ENCODE measurements at places on chromosomes 16 and 17.
A peak's percentile ranks its signal among the peaks of the same experiment; 100 is the strongest.

- peaks cover 38% of the 10 kb centered on the region for H3K36me3 ChIP-seq
- no peak overlapping the region for H3K4me3 ChIP-seq
- peaks cover 22% of the 10 kb centered on the region for H3K4me1 ChIP-seq
- H3K27me3 ChIP-seq = no peaks in the 10 kb centered on the region
- no peak for DNase-seq
- no peak overlapping the region for H3K27ac ChIP-seq
These were observed 23.1 kb downstream of the MIS12 start for GRCh38 chr17:5509482-5509881.

- no peak overlapping the region for H3K27ac ChIP-seq
- peaks cover 21% of the 10 kb centered on the region for H3K4me1 ChIP-seq
- peak; percentile 24 for DNase-seq
- H3K27me3 ChIP-seq = peaks cover 73% of the 10 kb centered on the region
- peak overlapping the region; percentile 68 for H3K4me3 ChIP-seq
- no peaks in the 10 kb centered on the region for H3K36me3 ChIP-seq
These were observed 1.3 kb upstream of the CUEDC1 start for GRCh38 chr17:57956291-57957119.

GRCh38 chr16:71467810-71468209 is 5.8 kb upstream of the ZNF23 start:
- DNase-seq = no peak
- H3K36me3 ChIP-seq = no peaks in the 10 kb centered on the region
- H3K27ac ChIP-seq = no peak overlapping the region
- no peak overlapping the region for H3K4me3 ChIP-seq
- H3K27me3 ChIP-seq = no peaks in the 10 kb centered on the region

DNA sequence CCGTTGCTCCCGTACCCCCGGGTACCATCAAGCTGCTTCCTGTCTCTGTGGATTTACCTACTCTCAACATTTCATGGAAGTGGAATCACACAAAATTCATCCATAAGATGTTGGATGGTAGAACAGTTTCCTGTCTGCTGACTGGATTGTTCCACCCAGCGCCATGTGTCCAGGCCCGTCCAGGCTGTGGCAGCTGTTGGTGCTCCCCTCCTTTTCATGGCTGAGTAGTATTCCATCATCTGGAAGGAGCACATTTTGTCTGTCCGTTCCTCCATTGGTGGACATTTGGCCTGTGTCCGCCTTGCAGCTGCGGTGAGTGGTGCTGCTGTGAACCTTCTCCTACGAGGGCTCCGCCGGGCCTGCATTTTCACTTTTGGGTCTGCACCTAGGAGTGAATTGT is 18.4 kb downstream of the TSC2 start:
- no peak for DNase-seq
- H3K4me3 ChIP-seq = no peak overlapping the region
- no peaks in the 10 kb centered on the region for H3K4me1 ChIP-seq
- H3K27me3 ChIP-seq = no peaks in the 10 kb centered on the region
- no peak overlapping the region for H3K27ac ChIP-seq

DNA sequence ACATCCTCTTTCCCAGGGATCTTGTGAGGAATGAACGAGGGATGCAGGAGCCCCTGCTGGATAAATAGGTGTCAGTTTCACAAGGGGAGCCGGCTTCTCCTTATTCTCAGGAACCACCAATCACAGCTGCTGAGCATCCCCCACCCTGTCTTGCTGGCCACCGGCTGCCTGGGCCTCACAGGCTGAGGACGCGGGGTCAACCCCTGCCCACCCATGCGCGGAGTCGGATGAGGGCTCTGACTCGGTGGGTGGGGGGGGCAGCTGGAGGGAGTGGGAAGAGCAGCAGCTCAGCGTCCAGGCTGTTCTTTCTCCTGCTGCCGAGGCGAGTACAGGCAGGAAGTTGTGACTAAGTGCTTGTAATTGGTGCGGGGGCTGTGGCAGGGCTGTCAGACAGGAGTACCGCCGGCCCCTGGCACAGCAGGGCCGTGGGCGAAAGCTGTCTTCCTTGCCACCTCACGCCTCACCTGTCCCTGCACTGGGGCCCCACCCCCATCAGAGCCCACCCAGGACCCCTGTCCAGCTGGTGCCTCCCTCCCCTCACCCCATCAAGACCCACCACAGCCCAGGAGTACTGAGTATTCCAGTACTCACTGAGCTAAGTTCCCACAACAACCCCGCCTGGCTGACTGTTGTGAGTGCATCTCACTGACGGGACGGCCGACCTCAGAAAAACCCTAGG is 11.0 kb upstream of the DPEP1 start:
- no peaks in the 10 kb centered on the region for H3K36me3 ChIP-seq
- peak; percentile 75 for DNase-seq
- H3K4me3 ChIP-seq = peak overlapping the region; percentile 48
- peak overlapping the region; percentile 62 for H3K27ac ChIP-seq
- peaks cover 8% of the 10 kb centered on the region for H3K4me1 ChIP-seq

- no peaks in the 10 kb centered on the region for H3K36me3 ChIP-seq
- no peak overlapping the region for H3K27ac ChIP-seq
- H3K27me3 ChIP-seq = peaks cover 3% of the 10 kb centered on the region
These were observed 58.8 kb downstream of the UTP18 start for GRCh38 chr17:51319186-51319585.

GRCh38 chr17:37541880-37542660 is 52.4 kb downstream of the DUSP14 start:
- no peak overlapping the region for H3K27ac ChIP-seq
- DNase-seq = no peak
- no peak overlapping the region for H3K4me3 ChIP-seq
- peaks cover 53% of the 10 kb centered on the region for H3K36me3 ChIP-seq

DNA sequence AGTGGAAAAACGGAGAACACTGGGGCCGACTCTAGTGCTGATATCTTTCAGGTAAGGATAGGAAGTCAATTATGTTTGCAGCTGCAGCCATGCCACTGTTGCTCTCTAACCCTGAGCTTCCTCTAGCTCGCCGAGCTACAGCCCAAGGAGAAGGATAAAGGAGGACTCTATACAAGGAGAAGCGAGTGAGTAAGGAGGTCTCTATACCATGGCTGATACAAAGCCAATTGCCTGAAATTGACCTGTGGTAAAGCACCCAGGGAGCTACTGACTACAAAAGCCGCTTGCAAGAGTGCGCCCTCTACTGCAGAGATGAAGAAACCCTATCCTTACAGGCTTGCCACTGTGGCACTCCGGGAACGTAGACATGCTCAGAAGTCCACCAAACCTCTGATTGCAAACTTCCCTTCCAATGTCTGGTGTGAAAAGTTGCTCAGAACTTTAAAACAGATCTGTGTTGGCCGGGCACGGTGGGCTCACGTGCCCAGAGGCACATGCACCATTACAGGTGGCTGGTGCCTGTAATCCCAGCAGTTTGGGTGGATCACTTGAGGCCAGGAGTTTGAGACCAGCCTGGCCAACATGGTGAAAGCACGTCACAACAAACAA is 10.8 kb upstream of the SLC46A1 start:
- H3K4me1 ChIP-seq = peaks cover 1% of the 10 kb centered on the region
- no peaks in the 10 kb centered on the region for H3K36me3 ChIP-seq
- H3K4me3 ChIP-seq = no peak overlapping the region
- no peak overlapping the region for H3K27ac ChIP-seq
- DNase-seq = peak; percentile 40

GRCh38 chr17:46889992-46890564 is 32.9 kb upstream of the GOSR2 start:
- peaks cover 13% of the 10 kb centered on the region for H3K27me3 ChIP-seq
- H3K4me1 ChIP-seq = no peaks in the 10 kb centered on the region
- DNase-seq = no peak
- H3K36me3 ChIP-seq = no peaks in the 10 kb centered on the region
- no peak overlapping the region for H3K4me3 ChIP-seq
- H3K27ac ChIP-seq = no peak overlapping the region

DNA sequence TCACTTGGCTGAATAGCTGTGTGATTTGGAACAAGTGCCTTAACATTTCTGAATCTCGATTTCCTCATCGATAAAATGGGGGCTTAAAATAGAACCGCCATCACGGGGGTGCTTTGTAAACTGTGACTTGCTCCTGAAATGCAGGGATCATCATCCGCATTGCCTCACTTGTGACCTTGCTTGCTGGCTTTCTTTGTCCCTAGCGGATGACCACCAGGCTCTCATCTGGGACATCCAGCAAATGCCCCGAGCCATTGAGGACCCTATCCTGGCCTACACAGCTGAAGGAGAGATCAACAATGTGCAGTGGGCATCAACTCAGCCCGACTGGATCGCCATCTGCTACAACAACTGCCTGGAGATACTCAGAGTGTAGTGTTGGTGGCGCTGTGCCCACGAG is 11.9 kb upstream of the TACO1 start:
- H3K36me3 ChIP-seq = peaks cover 51% of the 10 kb centered on the region
- no peak overlapping the region for H3K27ac ChIP-seq
- H3K4me1 ChIP-seq = peaks cover 10% of the 10 kb centered on the region

DNA sequence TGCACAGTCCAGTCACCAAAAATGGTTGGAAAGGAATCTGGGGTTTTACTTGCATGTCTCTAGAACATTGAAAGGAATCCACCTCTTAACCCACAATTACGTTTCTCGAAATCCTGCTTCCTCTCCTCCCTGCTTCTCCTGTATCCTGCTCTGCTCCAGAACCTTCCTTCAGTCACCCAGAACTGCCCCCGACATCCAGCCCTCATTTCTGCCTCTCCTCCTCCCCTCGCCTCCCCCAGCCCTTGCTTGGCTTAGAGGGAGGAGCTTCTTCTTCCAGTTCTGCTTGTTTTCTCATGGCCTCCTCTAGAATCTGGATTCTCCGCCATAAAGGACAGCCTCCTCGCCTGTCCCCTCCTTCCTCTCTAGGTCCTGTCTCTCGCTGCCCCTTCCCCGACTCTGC is 48.3 kb downstream of the ZDHHC7 start:
- no peak for DNase-seq
- no peaks in the 10 kb centered on the region for H3K27me3 ChIP-seq
- no peaks in the 10 kb centered on the region for H3K36me3 ChIP-seq

DNA sequence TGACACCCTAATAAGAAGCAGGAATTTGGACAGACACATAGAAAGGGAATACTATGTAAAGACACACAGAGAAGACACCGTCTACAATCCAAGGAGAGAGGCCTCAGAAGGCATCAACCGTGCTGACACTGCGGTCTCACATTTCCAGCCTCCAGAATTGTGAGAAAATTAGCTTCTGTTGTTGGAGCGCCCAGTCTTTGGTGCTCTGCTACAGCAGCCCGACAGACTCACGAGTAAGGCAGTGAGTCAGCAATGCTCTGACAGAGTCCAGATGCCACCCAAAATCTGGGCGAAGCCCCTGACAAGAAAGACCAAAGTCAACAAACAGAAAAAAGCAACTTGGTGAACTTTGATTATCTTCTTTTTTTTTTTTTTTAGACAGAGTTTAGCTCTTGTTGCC is 32.5 kb upstream of the RAI1 start:
- H3K4me1 ChIP-seq = no peaks in the 10 kb centered on the region
- no peaks in the 10 kb centered on the region for H3K36me3 ChIP-seq
- H3K27ac ChIP-seq = no peak overlapping the region
- no peak for DNase-seq
